ENCODE measurements at places on chromosomes 1 and 21. TPM values are rescaled to one million over a fixed set of nuclear protein-coding genes. Genes with fewer than 3 reads are reported as not detected.

Gene AMY1C
- total RNA-seq: 0.26 TPM

Gene CCDC28B
- 2.9 TPM for total RNA-seq

Gene SPRR2E
- 3.7 TPM for total RNA-seq

Gene ATP5PB
- 234 TPM for total RNA-seq

Gene PTGS2
- 22.1 TPM for total RNA-seq

Gene IGSF9
- total RNA-seq: 6.3 TPM

Gene UQCRHL
- total RNA-seq: 1.8 TPM

Gene UBE2U
- not detected for total RNA-seq

Gene LCK
- not detected for total RNA-seq

Gene CHI3L2
- not detected for total RNA-seq

Gene OXCT2
- total RNA-seq: 1.1 TPM

Gene GNG4
- total RNA-seq: not detected

Gene SYCP1
- not detected for total RNA-seq

Gene IL24
- total RNA-seq: 0.13 TPM

Gene LCE3E
- not detected for total RNA-seq

Gene VWA5B1
- not detected for total RNA-seq

Gene DDAH1
- total RNA-seq: 1.6 TPM

Gene TAS1R1
- total RNA-seq: not detected

Gene SPATA1
- total RNA-seq: 0.26 TPM

Gene SMYD2
- total RNA-seq: 49.2 TPM

Gene LINGO4
- total RNA-seq: under 0.01 TPM

Gene CCDC27
- total RNA-seq: not detected

Gene F11R
- total RNA-seq: 280 TPM

Gene ADGRB2
- total RNA-seq: 0.64 TPM

Gene OR14K1
- not detected for total RNA-seq

Gene DNAJC28
- 1.3 TPM for total RNA-seq

Gene SIPA1L2
- 16.6 TPM for total RNA-seq

Gene GFI1
- under 0.01 TPM for total RNA-seq

Gene IFNLR1
- total RNA-seq: 4.5 TPM

Gene NFIA
- 11.3 TPM for total RNA-seq

Gene NCAM2
- 0.26 TPM for total RNA-seq

Gene LDLRAD1
- total RNA-seq: 0.26 TPM

Gene CFAP141
- total RNA-seq: not detected

Data from bronchial epithelial cell (primary cell).